ENCODE measurements at places on chromosomes 2 and 18. TPM values are rescaled to one million over a fixed set of nuclear protein-coding genes. Genes with fewer than 3 reads are reported as not detected.

- no peaks in the 10 kb centered on the region for H3K4me1 ChIP-seq
- no peaks in the 10 kb centered on the region for H3K27me3 ChIP-seq
- no peak overlapping the region for H3K4me3 ChIP-seq
- H3K36me3 ChIP-seq, result no peaks in the 10 kb centered on the region
- DNase-seq, result no peak
Measured at GRCh38 chr2:200119236-200119635, 163.9 kb downstream of the MAIP1 start.

DNA sequence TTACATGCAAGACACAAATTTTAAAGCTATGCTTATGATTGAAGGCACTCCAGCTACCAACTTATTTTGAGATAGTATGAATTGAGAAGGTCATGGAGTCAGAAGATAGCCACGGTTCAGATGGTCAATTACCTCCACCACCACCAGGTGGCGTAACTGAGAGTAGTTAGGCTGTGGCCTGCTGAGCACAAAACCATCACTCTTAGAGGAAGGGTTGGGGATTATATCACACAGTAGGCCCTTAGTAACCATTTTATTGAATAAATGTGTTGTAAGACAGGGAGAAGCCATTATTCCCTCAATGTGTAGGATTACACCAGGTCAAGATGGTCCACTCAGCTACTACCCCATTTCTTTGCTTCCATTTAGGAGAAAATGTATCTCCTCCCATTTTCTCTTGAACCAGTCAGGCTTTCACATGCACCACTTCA, 18.8 kb downstream of the KLHL41 start:
- no peak overlapping the region for H3K27ac ChIP-seq
- peak; percentile 36 for DNase-seq
- no peak overlapping the region for H3K4me3 ChIP-seq
- H3K4me1 ChIP-seq, result no peaks in the 10 kb centered on the region
- no peaks in the 10 kb centered on the region for H3K27me3 ChIP-seq
- H3K36me3 ChIP-seq, result peaks cover 3% of the 10 kb centered on the region

DNA sequence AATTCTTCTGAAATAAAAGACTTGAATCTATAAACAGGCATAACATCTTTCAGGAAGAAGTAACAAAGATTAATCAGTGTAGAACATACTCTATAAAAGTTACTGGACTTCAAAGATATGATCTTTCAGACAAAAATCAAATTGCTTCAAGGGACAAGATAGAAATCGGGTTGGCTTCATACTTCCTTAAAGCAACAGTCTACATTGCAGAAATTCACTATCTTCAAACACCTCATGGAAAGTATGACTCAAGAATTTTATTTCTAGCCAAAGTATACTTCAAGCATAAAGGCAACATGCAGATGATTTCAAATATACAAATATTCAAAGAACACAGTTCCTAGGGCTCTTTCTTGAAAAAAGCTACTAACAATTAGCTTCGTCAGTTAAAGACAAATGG, 240.7 kb downstream of the SRBD1 start:
- H3K4me3 ChIP-seq, result no peak overlapping the region
- H3K36me3 ChIP-seq, result no peaks in the 10 kb centered on the region
- H3K27me3 ChIP-seq, result no peaks in the 10 kb centered on the region
- H3K4me1 ChIP-seq, result no peaks in the 10 kb centered on the region
- no peak for DNase-seq

GRCh38 chr2:165161510-165161909, 42.3 kb downstream of the SCN3A start:
- H3K36me3 ChIP-seq, result no peaks in the 10 kb centered on the region
- DNase-seq, result no peak
- no peaks in the 10 kb centered on the region for H3K27me3 ChIP-seq
- no peak overlapping the region for H3K27ac ChIP-seq
- no peaks in the 10 kb centered on the region for H3K4me1 ChIP-seq
- H3K4me3 ChIP-seq, result no peak overlapping the region

DNA sequence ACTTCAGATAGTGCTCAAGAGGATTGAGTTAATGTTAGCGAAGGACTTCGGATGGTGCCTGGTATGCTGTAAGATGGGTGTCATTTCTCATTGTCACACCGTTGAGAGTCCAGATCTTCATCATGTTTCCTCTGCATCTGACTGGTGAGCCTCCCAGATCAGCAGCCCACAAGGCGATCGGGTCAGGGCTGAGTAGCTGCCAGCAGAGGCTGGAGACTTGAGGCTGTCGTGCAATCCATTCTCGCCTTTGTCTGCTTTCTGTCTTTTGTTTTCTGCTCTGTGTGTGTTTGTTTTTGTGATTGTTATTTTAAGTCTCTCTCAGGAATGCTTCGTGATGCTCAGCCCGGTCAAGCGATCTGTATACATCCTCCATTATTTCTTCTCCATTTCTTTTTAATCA, 95.8 kb downstream of the TGOLN2 start:
- H3K27me3 ChIP-seq, result no peaks in the 10 kb centered on the region
- no peak overlapping the region for H3K27ac ChIP-seq
- H3K4me1 ChIP-seq, result no peaks in the 10 kb centered on the region
- no peaks in the 10 kb centered on the region for H3K36me3 ChIP-seq
- DNase-seq, result no peak

DNA sequence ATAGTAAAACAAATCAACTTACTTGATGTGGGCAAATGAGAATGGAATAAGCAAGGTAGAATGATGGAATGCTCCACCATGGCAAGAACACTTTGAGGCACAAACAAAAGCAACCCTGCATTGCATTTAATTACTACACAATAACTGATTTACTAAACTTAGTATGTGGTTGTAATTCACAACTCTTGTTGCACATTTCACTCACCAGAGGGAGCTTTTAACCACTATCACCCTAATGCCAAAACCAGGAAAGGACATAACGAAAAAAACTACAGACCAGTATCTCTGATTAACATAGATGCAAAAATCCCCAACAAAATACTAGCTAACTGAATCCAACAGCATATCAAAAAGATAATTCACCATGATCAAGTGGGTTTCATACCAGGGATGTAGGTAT, 659.8 kb downstream of the CPS1 start:
- H3K4me1 ChIP-seq, result no peaks in the 10 kb centered on the region
- no peaks in the 10 kb centered on the region for H3K27me3 ChIP-seq
- H3K27ac ChIP-seq, result no peak overlapping the region
- H3K36me3 ChIP-seq, result no peaks in the 10 kb centered on the region

DNA sequence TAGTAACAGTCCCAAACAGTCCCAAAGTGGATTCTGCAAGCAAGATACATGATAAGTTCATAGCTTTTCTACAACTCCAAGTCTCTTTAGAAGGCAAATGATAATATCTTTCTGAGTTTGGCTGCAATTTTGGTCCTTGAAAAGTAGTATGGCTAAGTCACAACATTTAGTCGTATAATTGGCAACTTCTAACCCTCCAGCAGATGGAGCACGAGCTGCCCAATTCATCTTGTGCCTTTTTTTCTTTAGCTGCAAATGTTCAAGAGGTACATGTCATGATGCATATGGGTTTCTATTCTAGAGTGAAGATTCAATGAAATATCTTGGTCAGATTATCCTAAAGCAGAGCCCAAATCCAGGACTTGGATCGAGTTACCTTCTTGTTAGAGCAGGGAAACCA, 127.0 kb upstream of the KLHL14 start:
- no peak overlapping the region for H3K27ac ChIP-seq
- H3K4me1 ChIP-seq, result no peaks in the 10 kb centered on the region
- no peaks in the 10 kb centered on the region for H3K36me3 ChIP-seq

DNA sequence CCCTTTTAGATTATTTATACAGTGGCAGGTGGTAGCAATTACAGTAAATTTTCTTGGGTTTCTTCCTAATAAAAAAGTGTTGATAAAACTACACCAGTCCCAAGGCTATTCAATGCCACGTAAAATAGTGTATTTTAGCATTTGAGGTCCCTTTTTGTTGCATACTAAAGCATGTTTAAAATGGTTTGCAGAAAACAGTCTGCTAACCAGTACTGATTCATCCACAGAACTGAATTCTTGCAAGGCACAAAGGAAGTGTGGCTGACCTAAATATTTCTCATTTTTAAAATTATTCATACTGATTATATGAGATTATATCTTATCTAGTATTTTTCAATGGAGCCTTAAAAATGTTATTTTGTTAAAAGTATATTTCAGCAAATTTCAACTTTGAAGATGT, 98.1 kb downstream of the SMAD2 start:
- no peaks in the 10 kb centered on the region for H3K36me3 ChIP-seq
- H3K27me3 ChIP-seq, result no peaks in the 10 kb centered on the region
- no peak for DNase-seq
- no peak overlapping the region for H3K27ac ChIP-seq
- H3K4me3 ChIP-seq, result no peak overlapping the region

GRCh38 chr2:79082987-79083386, 4.8 kb downstream of the REG1B start:
- no peaks in the 10 kb centered on the region for H3K27me3 ChIP-seq
- no peak overlapping the region for H3K27ac ChIP-seq
- H3K4me1 ChIP-seq, result no peaks in the 10 kb centered on the region
- H3K36me3 ChIP-seq, result no peaks in the 10 kb centered on the region
- no peak overlapping the region for H3K4me3 ChIP-seq
- DNase-seq, result no peak

GRCh38 chr2:8611246-8611645, 70.6 kb upstream of the ID2 start:
- DNase-seq, result no peak
- H3K27ac ChIP-seq, result no peak overlapping the region
- H3K27me3 ChIP-seq, result no peaks in the 10 kb centered on the region
- no peak overlapping the region for H3K4me3 ChIP-seq

DNA sequence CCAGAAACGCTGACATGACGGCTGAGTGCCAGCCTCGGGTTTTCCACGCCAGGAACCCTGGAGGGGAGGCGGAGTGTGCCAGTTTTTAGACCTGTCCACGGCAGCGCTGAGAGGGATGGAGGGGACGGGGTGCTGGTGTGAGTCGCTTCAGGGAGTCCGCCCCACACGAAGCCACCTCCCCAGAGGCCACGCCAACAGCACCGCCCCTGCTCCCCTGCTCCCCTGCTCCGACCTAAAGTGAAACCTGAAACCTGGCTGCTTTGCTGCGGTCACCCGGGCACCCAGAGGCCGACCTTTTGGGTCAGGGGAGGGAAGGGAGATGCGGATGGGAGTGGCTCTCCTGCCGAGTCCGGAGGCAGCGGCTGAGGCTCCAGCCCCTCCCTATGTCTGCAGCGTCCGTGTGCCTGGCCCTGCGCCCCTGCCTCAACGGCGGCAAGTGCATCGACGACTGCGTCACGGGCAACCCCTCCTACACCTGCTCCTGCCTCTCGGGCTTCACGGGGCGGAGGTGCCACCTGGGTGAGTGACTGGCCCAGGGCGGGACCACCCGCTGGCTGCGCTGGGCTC, 38.1 kb downstream of the SNED1 start:
- H3K4me1 ChIP-seq, result peaks cover 8% of the 10 kb centered on the region
- no peak for DNase-seq
- peaks cover 40% of the 10 kb centered on the region for H3K27me3 ChIP-seq
- no peaks in the 10 kb centered on the region for H3K36me3 ChIP-seq
- H3K27ac ChIP-seq, result no peak overlapping the region
- peak overlapping the region; percentile 53 for H3K4me3 ChIP-seq

DNA sequence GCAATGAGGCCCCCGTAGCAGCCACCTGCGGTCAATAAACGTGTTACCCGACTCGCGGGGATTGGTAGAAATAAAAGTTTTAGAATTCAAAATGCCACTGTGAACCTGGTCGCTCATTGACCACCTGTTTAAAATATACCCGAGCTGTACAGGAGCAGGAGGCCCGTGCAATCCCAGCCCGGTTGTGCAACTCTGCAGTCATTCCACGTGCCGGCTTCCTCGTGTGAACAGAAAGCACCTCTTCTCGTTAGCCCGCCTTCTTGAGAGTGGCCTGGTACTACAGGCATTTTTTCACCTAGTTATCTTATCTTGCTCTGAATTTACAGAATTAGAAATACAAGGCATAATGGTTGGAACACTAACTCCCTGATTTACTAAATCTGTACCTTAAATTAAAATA, 660.7 kb downstream of the GALR1 start:
- no peak overlapping the region for H3K4me3 ChIP-seq
- H3K4me1 ChIP-seq, result no peaks in the 10 kb centered on the region
- H3K27ac ChIP-seq, result no peak overlapping the region
- no peaks in the 10 kb centered on the region for H3K27me3 ChIP-seq
- no peaks in the 10 kb centered on the region for H3K36me3 ChIP-seq
- DNase-seq, result no peak

- H3K4me1 ChIP-seq, result no peaks in the 10 kb centered on the region
- H3K27me3 ChIP-seq, result no peaks in the 10 kb centered on the region
- no peak overlapping the region for H3K4me3 ChIP-seq
- no peak for DNase-seq
- peaks cover 11% of the 10 kb centered on the region for H3K36me3 ChIP-seq
Measured at GRCh38 chr2:121418494-121419058, 112.1 kb upstream of the RNU4ATAC start.

GRCh38 chr18:28115149-28115550, 61.8 kb downstream of the CDH2 start:
- H3K36me3 ChIP-seq, result no peaks in the 10 kb centered on the region
- peak; percentile 53 for DNase-seq
- no peak overlapping the region for H3K4me3 ChIP-seq
- no peaks in the 10 kb centered on the region for H3K27me3 ChIP-seq
- H3K27ac ChIP-seq, result peak overlapping the region; percentile 68
- peaks cover 6% of the 10 kb centered on the region for H3K4me1 ChIP-seq

- H3K27me3 ChIP-seq, result peaks cover 3% of the 10 kb centered on the region
- DNase-seq, result no peak
- H3K4me3 ChIP-seq, result no peak overlapping the region
- H3K36me3 ChIP-seq, result no peaks in the 10 kb centered on the region
Measured at GRCh38 chr18:48279312-48279711, 129.9 kb downstream of the ZBTB7C start.

DNA sequence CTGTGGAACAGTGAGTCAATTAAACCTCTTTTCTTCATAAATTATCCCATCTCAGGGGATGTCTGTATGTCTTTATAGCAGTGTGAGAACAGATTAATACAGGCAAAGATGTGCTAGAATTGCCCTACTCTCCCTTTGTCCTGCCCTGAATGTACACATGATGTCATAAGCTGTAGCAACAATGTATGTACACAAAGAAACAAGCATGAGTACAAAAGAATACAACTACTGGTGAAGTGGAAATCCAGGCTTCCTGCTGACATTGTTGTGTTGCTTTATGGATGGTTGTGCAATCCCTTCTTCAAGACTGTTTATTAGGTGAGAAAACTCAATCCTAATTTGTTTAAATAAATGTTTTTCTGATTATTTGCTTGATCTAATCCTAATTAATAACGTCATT, 446.6 kb downstream of the DSC3 start:
- no peaks in the 10 kb centered on the region for H3K36me3 ChIP-seq
- H3K4me3 ChIP-seq, result no peak overlapping the region
- no peak overlapping the region for H3K27ac ChIP-seq
- DNase-seq, result no peak
- H3K27me3 ChIP-seq, result no peaks in the 10 kb centered on the region

- H3K27ac ChIP-seq, result no peak overlapping the region
- H3K4me3 ChIP-seq, result no peak overlapping the region
- no peaks in the 10 kb centered on the region for H3K36me3 ChIP-seq
- H3K4me1 ChIP-seq, result peaks cover 6% of the 10 kb centered on the region
- DNase-seq, result no peak
Measured at GRCh38 chr18:37496568-37496967, 69.0 kb downstream of the CELF4 start.

Gene ZNF514
- 8.0 TPM for polyA plus RNA-seq

Gene CRYGC
- not detected for polyA plus RNA-seq

Gene HES6
- 0.80 TPM for polyA plus RNA-seq

Gene PRPF40A
- 121 TPM for polyA plus RNA-seq

Gene XDH
- polyA plus RNA-seq, result 40.6 TPM

Gene TEX44
- polyA plus RNA-seq, result not detected

Gene COL6A3
- 0.01 TPM for polyA plus RNA-seq

Gene RGPD4
- polyA plus RNA-seq, result 0.03 TPM

Gene TMEM247
- polyA plus RNA-seq, result not detected

Gene LHCGR
- polyA plus RNA-seq, result not detected

Gene GNAL
- polyA plus RNA-seq, result 30.0 TPM

Gene GPR35
- 0.17 TPM for polyA plus RNA-seq

Gene CYP1B1
- polyA plus RNA-seq, result 1.6 TPM
